ENCODE measurements at places on chromosomes 3 and 15.
A peak's percentile ranks its signal among the peaks of the same experiment; 100 is the strongest.

GRCh38 chr15:68268405-68268804 is 9.1 kb upstream of the FEM1B start:
- DNase-seq: no peak

GRCh38 chr3:69090021-69090420 is 5.3 kb downstream of the ARL6IP5 start:
- no peak for DNase-seq

DNA sequence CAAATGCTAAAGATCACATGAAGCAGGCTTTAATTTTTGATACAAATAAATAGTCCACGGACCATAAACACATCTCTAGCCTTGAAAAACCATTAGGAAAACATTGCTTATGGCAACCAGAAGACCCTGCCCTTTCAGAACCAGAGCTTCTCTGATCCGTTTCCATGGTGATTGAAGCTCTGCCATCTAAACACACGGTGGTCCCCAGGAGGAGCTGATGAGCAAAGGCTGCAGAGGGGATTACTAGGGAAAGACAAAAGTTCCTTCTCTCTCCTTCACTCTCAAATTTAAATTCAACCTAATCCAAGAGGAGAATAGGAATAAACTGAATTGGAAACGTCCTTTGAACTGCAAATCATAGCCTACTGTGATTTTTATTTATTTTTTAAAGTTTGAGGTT is 122.0 kb upstream of the ATP10A start:
- DNase-seq: no peak

DNA sequence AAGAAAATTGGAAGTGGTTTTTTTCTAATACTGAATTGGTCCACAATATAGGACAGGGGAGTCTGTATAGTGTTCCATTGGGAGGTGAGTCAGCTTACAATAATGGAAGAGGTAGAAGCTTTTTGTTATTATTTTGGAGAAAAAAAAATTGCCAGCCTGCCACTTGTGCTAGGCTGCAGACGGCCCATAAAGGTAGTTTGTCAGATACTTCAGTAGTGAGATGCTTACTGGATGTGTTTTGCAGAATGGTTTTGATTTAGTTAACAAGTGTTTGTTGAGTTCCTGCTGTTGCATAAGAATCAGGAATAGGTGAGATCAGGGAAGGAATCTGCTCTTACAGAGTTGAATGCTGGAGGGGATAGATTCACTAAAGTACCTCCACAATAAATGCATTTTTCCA is 1.0 kb downstream of the DTWD1 start:
- DNase-seq: no peak

DNA sequence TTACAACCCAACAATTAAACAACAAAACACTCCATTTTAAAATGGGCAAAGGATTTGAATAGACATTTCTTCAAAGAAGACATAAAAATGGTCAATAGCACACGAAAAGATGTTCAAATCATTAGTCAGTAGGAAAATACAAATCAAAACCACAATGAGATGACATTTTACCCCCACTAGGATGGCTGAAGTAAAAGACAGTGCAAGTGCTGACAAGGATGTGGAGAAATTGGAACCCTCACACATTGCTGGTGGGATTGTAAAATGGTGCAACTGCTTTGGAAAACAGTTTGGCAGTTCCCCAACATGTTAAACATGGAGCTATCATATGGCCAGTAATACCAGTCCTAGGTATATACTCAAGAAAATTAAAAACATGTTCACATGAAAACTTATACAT is 11.6 kb downstream of the GALNT15 start:
- no peak for DNase-seq

DNA sequence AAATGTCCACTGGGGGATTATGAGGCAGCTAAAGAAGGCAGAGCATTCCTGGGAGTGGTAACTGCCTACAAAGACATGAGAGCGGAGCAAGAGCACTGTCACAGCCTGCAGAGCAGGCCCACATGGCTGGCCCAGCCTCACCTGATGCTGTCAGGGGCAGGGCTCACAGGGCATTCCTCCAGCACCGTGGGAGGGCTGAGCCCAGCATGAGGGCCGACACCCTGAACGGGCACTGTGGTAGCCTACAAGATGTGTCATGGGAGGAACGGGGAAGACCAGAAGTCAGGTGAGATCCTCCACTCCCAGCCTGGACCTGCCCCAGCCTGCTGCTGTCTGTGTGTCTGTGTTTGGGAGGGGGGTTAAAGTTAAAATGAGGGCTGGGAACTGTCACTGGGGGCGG is 30.1 kb downstream of the CCDC12 start:
- DNase-seq: no peak

- no peak for DNase-seq
These were observed 34.4 kb upstream of the MEIS2 start for GRCh38 chr15:37134699-37135131.

- DNase-seq: no peak
These were observed 120.7 kb downstream of the FNDC3B start for GRCh38 chr3:172159962-172160538.

DNA sequence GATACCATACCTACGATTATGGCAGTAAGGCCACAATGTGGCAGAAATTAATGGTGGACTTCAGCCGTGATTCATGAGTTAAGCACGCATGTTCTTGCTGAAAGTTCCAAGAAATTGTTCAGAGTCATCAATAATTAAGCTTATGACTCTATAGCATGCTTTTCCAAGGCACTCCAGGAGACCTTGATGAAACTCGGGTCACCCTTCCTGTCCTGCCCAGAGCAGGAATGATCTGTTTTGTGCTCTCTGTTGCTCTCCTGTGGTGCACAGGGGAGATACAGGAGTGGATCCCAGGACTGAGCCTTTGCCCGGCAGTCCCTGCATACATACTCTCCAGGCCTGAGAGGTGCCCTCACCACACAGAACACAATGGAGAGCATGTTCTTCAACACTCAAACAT is 141.6 kb upstream of the SLC2A2 start:
- no peak for DNase-seq

- no peak for DNase-seq
These were observed 389.6 kb downstream of the NTRK3 start for GRCh38 chr15:87866961-87867360.

GRCh38 chr3:42710323-42711021 is 7.9 kb upstream of the HHATL start:
- DNase-seq: no peak

GRCh38 chr3:41521010-41521655 is 321.8 kb downstream of the CTNNB1 start:
- DNase-seq: no peak

DNA sequence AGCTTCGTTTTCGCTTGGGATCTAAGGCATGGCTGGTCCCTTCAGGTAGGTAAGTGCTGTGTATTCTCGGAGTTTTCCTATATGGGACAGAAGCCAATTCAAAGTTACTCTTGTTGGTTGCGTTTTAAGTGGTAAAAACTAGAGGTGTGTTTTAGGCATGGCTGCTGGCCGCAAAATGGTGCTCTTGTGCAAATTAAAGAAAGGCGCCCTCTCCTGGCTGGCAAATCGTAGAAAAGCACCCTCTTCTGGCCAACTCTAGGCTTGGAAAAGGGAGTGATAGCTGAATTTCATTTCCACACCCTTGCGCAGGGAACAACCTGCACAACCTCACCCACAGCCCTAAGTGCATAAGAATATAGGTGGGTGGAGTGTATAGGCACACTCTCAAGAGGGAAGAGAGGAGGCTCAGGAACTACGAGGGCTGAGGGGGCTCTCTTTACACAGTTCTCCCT is 23.5 kb downstream of the DRD3 start:
- DNase-seq: no peak

GRCh38 chr3:54836871-54837270 is 91.0 kb downstream of the LRTM1 start:
- no peak for DNase-seq

DNA sequence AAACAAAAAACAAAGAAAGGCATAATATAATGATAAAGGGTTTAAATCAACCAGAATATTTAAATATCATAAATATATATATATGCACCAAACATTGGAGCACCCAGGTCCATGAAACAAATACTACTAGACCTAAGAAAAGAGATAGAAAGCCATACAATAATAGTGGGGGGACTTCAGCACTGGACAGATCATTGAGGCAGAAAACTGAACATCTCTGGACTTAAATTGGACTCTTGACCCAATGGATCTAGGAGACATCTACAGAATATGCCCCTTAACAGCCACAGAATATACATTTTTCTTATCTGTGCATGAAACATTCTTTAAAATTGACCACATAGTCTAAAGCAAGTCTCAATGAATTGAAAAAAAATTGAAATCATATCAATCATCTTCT is 48.7 kb upstream of the CD96 start:
- DNase-seq: no peak

- no peak for DNase-seq
These were observed 3.5 kb upstream of the PPIB start for GRCh38 chr15:64166102-64166890.

- DNase-seq: no peak
These were observed 275.4 kb upstream of the CTDSPL start for GRCh38 chr3:37586280-37586679.

DNA sequence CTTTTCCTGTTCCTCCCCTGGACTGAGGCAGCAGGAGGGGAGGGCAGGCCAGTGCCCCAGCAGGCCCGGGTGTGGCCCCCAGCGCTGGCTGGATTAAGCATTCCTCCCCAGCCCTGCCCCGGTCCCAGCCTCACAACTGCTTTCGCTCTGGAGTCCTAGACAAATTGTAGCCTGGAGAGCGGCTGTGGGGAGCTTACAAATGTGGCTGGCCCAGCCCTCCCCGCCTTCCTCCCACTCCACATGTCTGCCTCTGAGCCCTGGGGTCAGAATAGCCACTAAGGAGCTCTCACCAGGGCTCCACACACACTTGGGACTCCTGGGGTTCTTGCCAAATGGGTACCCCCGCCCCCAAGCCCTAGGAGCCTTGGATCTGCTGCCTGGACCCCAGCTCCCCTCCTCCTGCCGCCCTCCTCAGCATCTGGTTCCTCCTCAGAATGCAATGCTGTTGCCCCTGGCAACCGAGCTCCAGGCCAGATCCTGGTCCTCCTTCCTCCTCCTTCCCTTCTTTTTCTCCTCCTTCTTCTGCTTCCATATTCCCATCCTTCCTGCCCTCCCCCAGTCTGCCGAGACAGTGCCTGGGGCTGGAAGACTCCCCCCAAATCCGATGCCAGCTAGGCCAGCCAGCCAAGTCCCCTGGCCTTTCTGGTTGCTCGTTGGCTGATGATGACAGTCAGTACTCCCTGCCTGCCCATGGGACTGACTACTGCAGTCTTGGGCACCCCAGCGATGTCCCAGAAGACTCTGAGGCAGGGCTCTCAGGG is 91.1 kb downstream of the LINGO1 start:
- no peak for DNase-seq

DNA sequence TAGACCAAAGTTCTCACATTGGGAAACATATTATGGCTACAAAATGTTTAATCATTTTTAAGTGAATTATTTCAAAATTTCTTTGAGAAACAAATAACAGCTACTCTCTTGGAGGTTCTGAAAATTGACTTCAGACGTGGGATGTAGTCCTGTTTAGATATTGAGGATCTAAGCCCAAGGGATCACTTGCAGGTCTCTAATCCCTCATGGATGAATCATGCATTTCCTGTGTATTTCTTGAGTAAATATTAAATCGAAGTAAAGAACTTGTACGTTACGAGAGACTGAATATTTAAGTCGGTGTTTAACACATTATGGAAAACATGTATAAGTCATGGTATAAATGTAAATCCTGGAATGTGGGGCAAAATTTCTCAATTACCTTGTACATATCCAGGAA is 119.8 kb downstream of the EPHA3 start:
- DNase-seq: no peak

DNA sequence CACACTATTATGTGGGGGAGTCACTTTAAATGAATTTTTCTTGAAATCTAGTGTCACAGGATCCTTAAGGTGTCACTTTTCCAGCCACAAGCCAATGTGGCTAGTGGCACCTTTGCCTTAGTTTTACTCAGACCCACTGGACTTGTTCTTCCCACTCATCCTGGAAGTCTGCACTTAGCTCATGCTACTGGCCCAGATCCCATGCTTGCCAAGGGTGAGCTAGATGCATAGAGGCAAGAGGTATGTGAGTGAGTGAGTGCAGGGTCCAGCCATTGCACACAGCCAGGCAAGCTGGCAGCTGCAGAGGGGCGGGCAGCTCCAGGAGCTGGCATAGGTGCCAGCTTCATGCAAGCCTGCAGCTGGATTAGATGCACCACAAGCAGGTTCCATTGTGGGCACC is 81.0 kb downstream of the CGGBP1 start:
- no peak for DNase-seq

DNA sequence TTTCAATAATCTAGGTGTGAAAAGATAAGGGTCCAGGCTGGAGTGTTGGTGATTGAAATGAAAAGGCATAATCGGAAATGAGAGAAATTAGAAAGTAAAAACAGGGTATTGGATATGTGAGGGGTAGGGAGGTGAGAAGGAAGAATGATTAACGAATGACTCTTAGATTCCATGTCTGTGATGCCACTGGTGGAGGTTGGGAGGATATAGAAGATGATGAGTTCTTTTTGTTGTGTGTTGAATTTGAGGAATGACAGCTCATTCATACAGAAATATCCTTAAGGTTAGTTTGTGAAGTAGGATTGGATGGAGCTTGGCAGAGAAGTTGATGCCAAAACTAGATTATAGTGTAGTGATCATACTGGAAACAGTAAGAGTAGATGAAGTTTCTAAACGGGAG is 72.2 kb upstream of the CCNL1 start:
- no peak for DNase-seq

DNA sequence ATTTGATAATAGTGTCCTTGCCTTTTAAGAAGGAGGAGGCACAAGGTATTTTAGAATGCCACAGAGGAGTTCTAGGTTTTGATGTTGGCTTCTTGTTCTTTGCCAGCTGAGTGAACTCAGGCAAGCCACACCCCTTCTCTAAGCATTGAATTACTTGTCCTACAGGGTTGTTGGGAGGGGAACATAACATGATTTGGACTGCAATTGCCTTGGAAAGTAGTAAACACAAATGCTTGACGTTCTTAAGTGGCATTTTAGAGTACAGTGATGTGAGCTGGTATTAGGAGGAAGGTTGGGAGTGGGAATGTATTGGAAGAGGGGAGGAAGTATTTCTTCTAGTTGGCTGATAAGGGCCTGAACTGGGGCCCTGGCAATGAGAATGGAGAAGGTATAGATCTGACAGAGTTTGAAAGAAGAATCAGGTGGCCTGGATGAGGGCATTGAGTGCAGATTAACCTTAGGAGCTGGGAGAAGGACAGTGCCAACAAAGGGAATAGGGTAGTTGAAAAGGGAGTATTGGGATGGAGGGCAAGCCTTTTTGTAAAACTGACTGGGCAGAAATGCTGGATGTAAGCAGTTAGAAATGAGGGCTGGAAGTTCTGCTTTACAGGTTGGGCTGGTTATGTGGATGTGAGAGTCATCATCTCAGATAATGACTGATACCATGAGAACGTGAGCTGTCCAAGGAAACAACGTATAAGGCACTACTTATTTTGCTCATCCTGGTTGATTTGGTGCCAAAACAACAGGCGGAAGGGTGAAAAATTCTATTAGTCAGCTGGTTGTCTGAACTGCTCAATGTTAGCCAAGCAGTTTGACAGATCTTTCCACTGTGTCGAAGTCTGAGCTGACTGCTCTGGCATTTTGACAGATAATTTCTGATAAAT is 16.7 kb downstream of the KAT2B start:
- peak; percentile 43 for DNase-seq

GRCh38 chr3:52002748-52003147 is 7.1 kb upstream of the RPL29 start:
- no peak for DNase-seq

GRCh38 chr3:55735976-55736375 is 248.9 kb upstream of the WNT5A start:
- no peak for DNase-seq

All from GM06990 (cell line).